Tibial nerve (tissue), 4 donors: ENCODE measurements at places on chromosomes 2 and 18. TPM values are rescaled to one million over a fixed set of nuclear protein-coding genes. Genes with fewer than 3 reads are reported as not detected.

DNA sequence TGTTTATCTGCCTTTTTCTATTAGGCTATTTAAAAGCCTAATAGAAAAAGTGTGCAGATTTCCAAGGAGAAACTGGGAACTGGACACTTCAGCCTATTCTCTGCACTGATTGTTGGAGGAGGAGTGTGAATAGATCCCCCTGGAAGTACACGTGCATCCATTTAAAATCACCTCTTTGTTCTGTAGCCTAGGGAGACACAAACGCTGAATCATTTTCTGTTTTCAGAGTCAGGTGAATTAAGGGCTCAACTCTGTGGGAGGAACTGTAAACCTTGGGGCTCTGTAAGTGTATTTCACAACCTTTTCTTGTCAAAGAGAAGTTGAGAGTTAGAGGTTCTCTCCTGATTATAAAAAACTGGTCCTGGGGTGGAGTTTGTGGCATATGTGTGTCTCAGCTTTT lies 159.7 kb downstream of the SPAG16 start:
- H3K27me3 ChIP-seq: no peaks in the 10 kb centered on the region
- no peaks in the 10 kb centered on the region for H3K36me3 ChIP-seq
- H3K27ac ChIP-seq: no peak overlapping the region

DNA sequence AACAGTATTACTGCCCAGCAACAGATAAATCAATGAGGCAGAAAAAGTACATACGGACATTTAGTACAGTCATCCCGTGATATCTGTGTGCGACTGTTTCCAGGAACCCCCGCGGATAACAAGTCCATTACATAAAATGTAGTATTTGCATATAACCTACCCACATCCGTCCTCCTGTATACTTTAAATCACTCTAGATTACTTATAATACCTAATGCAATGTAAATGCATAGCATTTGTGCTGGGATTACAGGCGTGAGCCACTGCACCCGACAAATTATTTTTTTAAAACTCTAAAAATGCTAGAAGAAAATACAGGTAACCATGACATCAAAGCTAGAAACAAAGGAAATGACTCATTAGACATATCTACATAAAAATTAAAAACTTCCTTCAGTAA lies 91.6 kb downstream of the FAM161A start:
- H3K36me3 ChIP-seq: no peaks in the 10 kb centered on the region
- no peaks in the 10 kb centered on the region for H3K27me3 ChIP-seq
- peaks cover 13% of the 10 kb centered on the region for H3K4me1 ChIP-seq
- no peak overlapping the region for H3K27ac ChIP-seq
- no peak for DNase-seq

DNA sequence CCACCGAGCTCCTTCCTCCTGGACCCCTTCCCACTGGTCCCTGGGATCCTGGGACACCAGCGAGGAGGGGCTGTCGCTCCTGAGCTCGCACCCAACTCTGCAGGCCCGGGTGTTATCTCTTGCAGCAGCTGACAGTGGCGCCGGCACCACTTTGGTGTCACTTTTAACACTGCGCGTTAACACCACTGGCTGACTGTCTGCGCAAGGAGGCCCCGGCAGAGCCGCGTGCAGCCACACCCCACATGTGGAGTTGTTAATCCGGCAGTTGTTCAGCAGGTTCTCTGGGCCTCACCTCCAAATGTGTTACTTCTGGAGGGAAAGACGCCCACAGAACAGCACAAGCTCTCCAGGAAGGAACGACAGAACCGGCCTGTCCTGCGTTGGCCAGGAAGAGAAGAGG lies 155.0 kb upstream of the GLI2 start:
- no peaks in the 10 kb centered on the region for H3K4me1 ChIP-seq
- DNase-seq: no peak
- no peak overlapping the region for H3K27ac ChIP-seq
- H3K4me3 ChIP-seq: no peak overlapping the region

Gene OTX1
- total RNA-seq: not detected

DNA sequence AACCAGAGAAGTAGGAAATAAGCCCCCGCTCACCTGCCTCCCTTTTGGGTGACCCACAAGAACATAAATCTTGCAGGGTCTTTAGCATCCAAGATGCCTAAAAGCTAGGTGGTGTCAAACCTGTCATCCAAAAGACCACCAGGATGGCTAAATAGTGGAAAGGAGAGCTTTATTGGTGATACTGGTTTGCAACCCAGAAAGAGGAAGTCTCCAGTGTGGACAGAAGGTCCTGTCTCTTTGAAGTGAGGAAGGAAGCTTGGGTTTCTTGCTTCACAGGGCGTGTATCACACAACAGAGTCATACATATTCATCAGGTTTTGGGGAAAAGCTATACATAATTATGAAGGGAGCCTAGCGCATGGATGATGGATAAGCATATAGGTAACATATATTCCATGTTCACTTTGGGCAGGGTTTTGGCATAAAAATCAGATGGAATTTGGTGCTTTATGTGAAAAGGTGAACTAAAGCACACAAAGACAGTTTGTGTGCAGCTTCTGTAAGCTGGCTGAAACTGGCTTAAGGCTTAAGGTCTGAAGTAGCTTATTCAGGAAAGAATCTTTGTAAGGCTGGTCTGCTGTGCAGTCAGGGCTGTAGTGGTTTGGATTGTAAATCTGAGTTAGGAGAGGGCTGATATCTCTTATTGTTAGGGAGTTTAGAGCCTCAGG lies 102.2 kb upstream of the MSH2 start:
- peaks cover 13% of the 10 kb centered on the region for H3K4me1 ChIP-seq
- H3K36me3 ChIP-seq: no peaks in the 10 kb centered on the region
- DNase-seq: no peak
- H3K4me3 ChIP-seq: no peak overlapping the region
- H3K27me3 ChIP-seq: no peaks in the 10 kb centered on the region
- H3K27ac ChIP-seq: peak overlapping the region; percentile 28

Gene AMER3
- total RNA-seq: not detected

- no peak overlapping the region for H3K4me3 ChIP-seq
- peaks cover 5% of the 10 kb centered on the region for H3K4me1 ChIP-seq
- no peak for DNase-seq
- H3K36me3 ChIP-seq: no peaks in the 10 kb centered on the region
Observed at GRCh38 chr2:101357376-101357775, 29.9 kb downstream of the CREG2 start.

Gene PKDCC
- total RNA-seq: 202 TPM

GRCh38 chr2:11420190-11420589 lies 45.8 kb downstream of the E2F6 start:
- H3K4me1 ChIP-seq: no peaks in the 10 kb centered on the region
- H3K27ac ChIP-seq: no peak overlapping the region
- DNase-seq: no peak
- no peak overlapping the region for H3K4me3 ChIP-seq

Gene ANKRD62
- not detected for total RNA-seq

DNA sequence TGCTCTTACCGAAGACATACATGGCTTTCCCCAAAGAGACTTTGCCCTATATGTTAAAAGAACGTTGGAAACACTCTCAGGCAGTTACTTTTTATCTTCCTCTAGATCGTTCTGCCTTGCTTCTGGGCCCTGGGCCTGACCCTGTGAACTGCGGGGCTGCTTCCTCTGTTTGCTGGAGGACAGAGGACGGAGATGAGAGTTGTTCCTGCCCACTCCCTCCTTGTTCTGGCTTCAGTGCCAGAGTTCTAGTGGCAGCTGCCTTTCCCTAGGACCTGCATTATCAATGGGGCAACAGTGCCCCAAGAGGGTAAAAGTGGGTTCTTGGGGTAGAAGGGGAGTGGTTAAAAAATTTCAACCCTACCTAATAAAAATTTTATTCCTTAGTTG lies 6.5 kb upstream of the FN1 start:
- H3K4me1 ChIP-seq: peaks cover 5% of the 10 kb centered on the region
- H3K4me3 ChIP-seq: no peak overlapping the region
- no peak for DNase-seq
- H3K27me3 ChIP-seq: no peaks in the 10 kb centered on the region
- H3K27ac ChIP-seq: no peak overlapping the region

Gene SLC30A3
- total RNA-seq: 0.44 TPM

Gene SPATA3
- total RNA-seq: not detected

DNA sequence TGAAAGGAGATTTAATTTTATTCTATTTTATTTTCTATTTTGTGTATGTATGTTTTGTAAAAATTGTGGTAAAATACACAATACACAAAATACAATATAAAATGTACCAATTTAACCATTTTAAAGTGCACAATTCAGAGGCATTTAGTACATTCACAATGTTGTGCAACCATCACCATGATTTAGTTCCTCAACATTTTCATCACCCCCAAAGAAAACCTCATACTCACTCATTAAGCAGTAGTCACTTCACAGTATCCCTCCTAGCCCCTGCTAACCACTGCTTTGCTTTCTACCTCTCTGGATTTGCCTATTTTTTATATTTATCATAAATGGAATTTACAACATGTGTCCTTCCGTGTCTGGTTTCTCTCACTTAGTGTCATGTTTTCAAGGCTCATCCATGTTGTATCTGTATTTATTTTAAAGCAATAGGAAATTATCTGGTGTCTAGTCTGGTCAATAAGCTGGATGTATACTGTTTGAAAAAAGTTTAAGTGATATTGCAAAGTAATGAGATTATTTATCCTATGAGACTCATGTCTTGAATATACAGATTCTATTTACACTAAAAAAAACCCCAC lies 77.9 kb upstream of the GLS start:
- H3K4me3 ChIP-seq: no peak overlapping the region
- no peak for DNase-seq
- no peaks in the 10 kb centered on the region for H3K4me1 ChIP-seq
- H3K27me3 ChIP-seq: no peaks in the 10 kb centered on the region
- H3K27ac ChIP-seq: no peak overlapping the region

DNA sequence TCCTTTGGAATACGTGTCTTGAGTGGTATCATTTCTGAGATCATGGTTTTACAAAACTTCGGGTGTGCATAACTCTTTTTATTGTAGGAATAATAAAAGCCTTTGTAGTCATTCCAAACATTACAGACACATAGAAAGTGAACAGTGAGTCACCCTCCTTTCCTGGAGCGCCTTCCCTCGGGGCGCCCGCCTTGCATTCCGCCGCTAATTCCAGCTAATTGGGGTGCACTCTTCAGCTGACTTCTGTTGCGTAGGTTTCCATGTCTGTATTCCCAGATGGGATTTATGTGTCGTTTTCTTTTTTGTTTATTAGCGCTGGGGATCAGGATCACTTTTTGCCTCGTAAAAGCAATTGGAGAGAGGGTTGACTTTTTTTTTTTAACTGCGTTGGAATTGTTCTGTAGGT lies 18.7 kb downstream of the SH3BP4 start:
- no peaks in the 10 kb centered on the region for H3K36me3 ChIP-seq
- H3K4me1 ChIP-seq: no peaks in the 10 kb centered on the region
- no peak for DNase-seq
- H3K27ac ChIP-seq: no peak overlapping the region

GRCh38 chr2:233867993-233868532 lies at the start of gene MSL3B:
Gene MSL3B (minus strand): TSS chr2:233868386.
- H3K4me1 ChIP-seq: no peaks in the 10 kb centered on the region
- no peak for DNase-seq
- H3K36me3 ChIP-seq: no peaks in the 10 kb centered on the region
- H3K4me3 ChIP-seq: peak within 1 kb of the TSS; percentile 48
- no peaks in the 10 kb centered on the region for H3K27me3 ChIP-seq

Gene ACKR3
- total RNA-seq: 32.4 TPM

DNA sequence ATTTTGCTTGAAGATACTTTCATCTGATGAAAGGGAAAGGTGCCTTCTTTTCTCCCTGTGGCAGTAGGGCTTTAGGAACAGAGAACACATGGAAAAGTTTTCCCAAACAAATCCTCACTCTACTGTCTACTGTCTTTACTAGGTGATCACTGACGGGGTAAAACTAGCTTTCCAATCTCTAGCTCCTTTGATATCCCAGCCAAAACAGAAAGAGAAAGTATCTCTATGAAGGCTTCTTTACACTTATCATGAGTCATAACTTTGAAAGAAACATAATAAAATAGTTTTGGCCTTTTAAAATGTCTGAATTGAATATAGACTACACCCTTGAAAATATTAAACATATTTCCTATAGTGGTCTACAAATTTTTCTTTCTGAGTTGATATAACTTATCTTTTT lies 214.5 kb downstream of the DSEL start:
- H3K27ac ChIP-seq: no peak overlapping the region
- no peaks in the 10 kb centered on the region for H3K27me3 ChIP-seq
- no peaks in the 10 kb centered on the region for H3K36me3 ChIP-seq
- no peaks in the 10 kb centered on the region for H3K4me1 ChIP-seq
- DNase-seq: no peak

- peak overlapping the region; percentile 6 for H3K27ac ChIP-seq
- H3K4me3 ChIP-seq: peak overlapping the region; percentile 13
- DNase-seq: peak; percentile 33
- H3K27me3 ChIP-seq: no peaks in the 10 kb centered on the region
- no peaks in the 10 kb centered on the region for H3K36me3 ChIP-seq
- peaks cover 10% of the 10 kb centered on the region for H3K4me1 ChIP-seq
Observed at GRCh38 chr2:84888401-84889276, 7.8 kb upstream of the TRABD2A start.

DNA sequence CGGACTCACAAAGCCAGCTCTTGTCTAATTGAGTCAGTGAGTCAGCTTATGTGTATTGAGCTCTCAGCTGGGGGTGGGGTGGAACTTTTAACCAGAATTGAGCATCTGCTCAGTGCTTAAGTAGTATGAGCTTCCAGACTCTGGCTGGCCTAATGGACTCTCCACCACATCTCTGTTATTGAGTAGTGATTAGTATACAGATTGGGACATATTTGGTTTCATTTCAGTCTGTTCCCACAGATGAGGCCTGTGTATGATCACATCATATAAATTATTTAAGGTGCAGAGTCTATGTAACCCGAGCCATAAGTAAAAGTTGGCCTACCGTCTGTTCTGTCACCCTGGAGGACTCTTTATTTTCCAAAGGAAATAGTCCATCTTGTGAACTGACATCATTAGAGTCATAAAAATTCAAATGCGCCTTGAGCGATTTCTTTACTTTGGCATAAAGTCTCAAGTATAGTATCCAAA lies 152.1 kb downstream of the THSD7B start:
- H3K27me3 ChIP-seq: no peaks in the 10 kb centered on the region
- no peak overlapping the region for H3K4me3 ChIP-seq
- no peak overlapping the region for H3K27ac ChIP-seq
- no peaks in the 10 kb centered on the region for H3K36me3 ChIP-seq

DNA sequence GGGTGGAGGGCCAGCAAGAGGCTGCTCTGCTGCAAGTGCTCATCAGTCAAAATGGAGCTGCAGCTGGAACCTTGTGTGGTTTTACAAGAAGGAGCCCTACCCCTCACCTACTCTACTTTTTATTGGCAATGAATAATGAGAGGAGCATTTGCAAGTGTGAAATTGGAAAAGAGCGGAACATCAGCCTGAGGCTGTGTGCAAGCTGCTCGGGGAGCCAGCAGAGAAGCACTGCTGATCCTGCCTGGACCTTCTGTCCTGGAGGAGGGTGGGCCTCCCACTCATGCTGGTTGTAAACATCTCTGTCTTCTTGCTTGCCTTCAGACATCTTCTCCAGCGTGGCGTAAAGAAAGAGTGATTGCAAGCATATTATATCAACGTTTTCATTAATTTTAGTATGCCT lies 256.2 kb downstream of the DLGAP1 start:
- no peak overlapping the region for H3K4me3 ChIP-seq
- no peak overlapping the region for H3K27ac ChIP-seq
- DNase-seq: no peak
- no peaks in the 10 kb centered on the region for H3K4me1 ChIP-seq
- no peaks in the 10 kb centered on the region for H3K27me3 ChIP-seq
